ENCODE measurements at places on chromosomes 11 and 22.

DNA sequence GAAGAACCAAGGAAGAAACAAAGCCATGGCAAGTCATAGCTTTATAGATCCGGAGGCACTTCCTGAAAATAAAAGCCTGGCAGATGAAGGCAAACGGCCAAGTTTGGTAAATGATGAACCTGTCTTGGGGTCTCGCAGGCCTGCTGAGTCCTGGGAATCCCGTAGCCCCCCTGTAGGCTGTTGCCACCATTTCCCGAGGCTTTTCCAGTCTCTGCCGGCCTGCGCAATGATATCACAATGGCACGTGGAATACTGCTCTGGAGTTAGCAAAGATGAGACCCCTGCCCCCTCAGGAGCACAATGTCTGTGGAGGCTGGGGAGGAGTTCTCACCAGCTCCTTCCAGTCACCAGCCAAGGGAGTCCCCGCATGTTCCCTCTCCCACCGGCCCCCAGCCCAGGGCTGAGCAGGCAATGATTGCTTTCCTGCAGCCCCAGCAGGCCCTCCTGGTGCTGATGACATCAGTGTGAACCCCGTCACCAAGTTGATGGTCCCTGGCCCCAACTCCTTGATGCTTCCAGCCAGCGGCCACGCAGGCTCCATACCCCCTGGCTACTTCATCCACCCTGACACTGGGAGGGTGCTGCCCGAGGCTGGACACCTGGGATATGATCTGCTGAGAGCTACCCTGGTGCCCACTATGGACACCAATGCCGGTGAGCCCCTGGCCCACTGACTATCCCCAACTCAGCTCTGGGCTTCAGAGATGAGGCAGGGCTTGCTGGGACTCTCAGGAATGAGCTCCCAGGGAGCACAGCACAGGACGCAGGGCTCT is 55.9 kb downstream of the BTG4 start:
- DNase-seq, result no peak

DNA sequence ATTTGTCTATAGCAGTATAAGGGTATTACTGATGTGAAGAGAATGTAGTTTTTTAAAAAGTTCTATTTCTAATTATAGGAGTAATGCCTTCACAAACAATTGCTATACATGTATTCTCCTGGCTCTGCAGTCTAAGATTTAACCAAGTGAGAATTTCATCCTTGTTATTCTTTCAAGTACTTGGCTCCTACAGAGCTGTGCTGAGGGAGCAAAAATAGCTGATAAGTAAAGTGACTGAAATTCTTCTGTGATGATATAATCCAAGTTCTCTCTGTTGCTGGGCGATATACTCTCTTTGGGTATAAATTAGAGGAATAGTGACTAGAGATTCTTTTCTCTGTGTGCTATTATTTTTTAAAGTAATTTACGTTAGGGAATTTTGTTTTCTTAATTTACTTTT is 68.0 kb downstream of the PGR start:
- no peak for DNase-seq

DNA sequence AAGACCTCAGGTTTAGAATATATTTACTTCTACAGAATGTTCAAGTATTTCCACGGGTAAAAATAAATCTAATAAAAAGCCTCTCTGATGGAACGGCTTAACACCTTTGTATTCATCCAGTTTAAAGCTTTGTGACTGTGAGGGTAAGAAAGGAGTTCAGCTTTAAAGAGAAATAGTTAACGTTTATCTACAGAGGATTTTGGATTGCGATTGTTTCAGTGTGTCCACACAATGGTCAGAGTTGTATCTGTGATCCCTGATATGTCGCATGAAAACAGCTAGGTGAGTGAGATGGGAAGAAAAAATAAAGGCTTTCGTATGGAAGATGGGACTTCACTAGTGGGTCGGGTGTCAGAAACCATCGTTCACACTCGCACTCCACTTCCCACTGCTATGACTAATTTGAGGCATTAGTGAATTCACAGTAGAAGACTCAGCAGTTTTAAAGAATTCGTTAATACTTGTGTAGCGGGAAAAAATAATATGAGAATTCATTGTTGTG is 1.6 kb downstream of the APLP2 start:
- DNase-seq, result no peak

DNA sequence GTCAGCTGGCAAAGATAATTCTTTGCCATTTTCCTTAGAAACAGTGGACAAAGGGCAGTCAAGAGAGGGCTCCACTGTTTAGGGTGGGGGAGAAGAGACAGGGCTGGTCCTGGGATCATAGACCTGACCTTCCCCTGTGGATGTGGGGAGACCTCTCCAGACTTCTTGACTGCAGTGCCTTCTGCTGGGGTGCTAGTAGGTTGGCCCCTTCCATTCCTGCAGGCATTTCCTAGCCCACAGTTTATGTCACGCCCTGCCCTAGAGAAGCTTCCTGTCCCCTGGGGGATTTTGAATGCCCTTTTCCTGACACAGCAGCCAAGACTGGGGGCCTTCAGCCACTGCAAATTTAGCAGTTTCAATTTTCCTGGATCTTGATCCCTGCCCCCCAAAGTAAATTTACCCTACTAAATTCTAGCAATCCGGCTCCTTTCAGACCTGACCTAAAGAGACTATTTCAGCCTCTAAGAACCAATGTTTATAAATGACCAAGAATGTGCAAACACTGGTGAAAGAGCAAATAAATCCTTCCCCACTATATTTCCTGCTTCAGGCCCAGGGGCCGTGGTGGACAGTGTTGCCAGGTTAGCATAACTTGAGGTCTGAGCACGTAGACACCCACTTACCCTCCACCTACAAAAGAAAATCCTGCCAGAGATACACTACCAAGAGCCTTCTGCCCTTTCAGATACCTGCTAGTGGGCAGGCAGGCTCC is 58.4 kb downstream of the PPFIBP2 start:
- no peak for DNase-seq

- peak; percentile 40 for DNase-seq
Measured at GRCh38 chr22:30754971-30755758, 60.5 kb downstream of the OSBP2 start.

DNA sequence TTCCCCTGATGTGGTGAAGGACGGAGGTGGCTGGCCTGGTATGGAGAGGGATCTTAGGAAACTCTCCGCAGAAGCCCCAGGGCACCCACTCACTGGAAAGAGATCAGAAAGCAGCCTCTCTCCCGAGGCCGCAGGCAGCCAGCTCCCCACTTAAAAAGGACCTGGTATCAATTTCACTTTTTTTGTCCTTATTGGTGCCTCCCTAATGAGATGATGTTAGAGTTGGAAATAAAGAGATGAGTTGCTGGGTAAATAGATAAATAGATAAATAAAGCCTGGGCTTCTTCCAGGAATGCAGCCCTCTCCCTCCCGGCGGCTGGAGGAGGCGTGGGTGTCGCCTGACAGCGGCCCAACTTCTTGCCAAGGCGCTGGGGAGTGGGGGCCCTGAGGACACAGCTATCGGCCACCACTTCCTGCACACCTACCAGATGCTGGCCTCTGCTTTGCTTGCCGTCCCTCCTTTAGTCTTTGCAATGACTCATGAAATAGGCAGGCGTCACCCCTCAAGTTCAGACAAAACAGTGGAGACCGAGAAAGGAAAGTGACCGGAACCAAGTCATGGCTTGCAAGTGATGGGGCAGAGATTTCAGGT is 42.9 kb downstream of the LINC01488 start:
- no peak for DNase-seq

GRCh38 chr11:10294290-10294953 is 403 bp upstream of the SBF2 start:
- DNase-seq, result peak; percentile 23

DNA sequence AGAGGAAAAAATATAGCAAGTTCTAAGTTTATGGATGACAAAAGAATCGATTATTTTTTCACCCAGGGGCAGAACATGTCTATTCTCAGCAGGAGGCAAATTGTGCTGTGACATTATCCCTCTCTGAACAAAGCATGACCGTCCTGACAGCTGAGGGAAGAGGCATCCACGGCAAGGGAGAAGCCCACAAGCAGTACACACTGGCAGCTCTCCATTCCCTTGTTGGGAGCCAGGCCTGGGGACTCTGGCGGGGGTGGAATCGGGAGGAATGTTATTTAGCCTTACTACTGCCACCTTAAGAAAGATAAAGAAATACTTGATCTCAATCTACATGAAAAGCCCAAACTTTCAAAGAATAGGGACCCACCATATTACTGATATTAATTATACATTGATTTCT is 3.4 kb downstream of the KIRREL3 start:
- DNase-seq, result no peak

DNA sequence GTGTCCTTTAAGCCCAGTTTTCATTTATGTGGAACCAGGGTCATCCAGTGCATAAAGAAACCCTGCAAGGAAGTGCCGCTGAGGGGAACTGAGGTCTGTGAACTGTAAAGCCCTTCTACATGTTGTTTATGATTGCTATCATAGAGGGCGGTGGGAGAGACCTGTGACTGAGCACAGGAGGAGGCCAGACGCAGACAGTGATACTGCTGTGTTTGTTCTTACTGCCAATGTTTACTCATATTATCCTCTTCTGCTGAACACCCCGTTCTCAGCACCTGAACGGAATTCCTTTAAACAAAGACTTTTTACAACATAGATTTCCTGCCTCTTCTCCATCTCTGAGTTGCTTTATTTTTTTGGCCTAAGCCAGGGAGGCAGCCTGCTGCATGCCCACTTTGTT is 967 bp upstream of the GALNT18 start:
- DNase-seq, result no peak

DNA sequence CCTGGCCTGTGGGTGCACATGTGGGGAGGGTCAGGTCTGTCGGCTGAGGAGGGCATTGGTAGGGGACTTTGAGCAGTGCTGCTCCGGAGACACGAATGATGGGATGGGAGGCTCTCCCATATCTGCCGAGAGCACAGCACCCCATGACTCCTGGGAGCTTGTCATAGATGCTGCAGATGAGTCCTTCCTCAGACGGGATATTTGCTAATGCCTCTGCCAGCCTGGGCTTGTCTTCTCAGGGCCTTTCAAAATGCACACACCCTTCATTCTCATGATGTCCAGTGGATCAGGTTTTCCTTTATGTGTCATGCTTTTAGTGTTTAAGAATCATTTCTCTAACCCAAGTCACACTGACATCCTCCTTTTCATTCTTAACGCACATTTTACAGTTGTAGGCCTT is 8.1 kb upstream of the RNH1 start:
- DNase-seq, result no peak

DNA sequence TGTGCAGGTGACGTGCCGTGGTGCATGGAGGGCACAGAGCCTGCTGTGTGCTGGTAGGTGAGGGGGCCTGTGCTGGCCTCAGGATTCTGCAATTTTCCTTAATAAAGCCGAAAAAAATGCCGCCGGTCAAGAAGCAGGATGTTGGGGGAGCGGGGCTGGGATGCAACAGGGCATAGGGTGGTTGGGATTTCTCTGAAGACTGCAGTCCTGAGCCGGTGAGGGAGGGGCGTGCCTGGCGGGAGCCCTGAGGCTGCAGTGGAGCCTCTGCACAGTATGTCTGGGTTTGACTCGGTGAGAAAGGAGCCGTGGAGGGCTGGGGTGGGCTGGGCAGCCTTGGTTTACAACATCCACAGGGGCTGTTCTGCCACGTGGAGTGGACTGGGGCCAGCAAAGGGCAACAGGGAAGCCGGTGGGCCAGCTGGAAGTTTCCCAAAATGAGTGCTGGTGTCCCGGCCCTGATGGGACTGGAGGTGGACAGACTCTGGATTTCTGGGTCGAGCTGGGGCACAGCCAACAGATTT is 1.3 kb downstream of the CDHR5 start:
- DNase-seq, result no peak

DNA sequence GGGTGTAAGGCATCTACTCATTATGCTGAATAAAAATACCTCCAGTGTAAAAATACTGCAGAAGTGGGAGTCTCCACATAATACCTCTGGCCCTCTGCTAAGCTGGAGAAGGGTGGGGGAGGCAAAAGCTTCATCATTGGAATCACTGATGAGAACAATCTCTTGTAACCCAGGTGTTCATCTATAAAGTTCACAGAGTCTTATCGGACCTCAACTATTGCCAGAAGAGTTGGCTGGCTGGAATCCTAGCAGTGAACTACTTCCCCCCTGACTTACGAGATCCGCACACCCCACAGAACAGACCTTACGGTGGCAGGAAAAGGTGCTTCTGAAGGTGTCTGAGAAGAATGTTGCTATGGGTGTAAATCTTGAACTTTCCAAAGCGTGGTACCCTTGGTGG is 2.5 kb downstream of the OR8D1 start:
- DNase-seq, result no peak

- no peak for DNase-seq
Measured at GRCh38 chr11:5505363-5506048, 4.3 kb downstream of the UBQLN3 start.

DNA sequence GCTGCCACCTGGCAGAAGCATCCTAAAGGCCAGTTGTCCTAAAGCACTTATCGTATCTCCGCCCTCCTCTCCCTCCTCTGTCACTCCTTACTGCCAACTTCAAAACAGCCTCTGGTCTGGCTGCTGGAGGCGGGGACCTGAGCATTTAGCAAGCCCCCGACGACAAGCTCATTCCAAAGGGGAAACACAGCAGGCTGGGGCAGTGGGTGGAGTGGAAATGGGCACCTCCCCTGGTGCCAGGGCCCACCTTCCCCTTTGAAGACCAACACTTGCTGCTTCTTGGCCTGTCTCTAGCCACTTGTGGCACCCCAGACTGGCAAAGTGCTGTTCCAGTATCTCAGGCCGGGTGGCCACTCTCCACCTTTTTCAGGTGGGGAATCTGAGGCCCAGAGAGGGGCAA is 3.6 kb downstream of the MAP3K11 start:
- no peak for DNase-seq

DNA sequence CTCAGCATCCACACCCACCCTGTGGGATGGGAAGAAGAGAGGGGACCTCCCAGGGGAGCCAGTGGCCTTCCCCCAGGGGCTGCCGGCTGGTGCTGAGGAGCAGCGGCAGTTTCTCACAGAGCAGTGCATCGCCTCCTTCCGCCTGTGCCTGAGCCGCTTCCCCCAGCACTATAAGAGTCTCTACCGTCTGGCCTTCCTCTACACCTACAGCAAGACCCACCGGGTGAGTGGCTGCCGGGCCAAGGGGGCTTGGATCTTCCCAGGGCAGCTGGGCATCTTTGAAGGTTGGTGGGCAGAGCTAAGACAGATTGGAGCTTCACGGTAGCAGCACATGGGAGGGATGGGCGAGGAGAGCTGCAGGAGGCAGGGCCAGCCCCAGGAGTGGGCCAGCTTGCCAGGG is 61.8 kb upstream of the SUSD2 start:
- DNase-seq, result no peak

DNA sequence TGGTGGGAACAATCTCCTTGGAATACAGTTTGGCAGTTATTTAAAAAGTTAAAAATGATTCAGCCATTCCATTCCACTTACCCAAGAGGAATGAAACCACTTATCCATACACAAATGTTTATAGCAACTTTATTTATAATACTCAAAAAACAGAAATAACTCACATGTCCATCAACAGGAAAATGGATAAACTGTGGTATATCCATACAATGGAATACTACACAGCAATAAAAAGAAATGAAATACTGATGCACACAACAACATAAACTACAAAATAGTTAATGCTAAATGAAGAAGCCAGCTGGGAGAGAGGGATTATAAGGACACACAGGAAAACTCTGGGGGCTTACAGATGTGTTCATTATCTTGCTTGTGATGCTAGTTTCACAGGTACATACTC is 64.7 kb downstream of the FCHSD2 start:
- DNase-seq, result no peak

DNA sequence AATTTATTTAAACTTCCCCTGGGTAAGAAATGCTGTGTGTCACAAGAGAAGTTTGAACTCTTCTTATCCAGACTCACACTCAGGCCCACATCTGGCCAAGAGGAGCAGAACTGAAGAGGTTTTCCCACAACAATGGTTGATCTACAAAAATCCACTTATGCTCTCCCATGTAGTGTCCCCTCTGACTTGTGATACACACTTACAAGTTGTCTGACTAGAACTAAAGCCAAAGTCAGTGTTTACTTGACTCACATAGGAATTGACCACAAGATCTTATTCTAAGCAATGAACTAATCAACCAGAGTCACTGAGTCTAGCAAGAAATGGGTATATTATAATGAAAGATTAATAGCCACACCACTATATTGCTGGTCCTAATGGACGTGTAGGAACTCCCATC is 133.0 kb downstream of the ATG16L2 start:
- no peak for DNase-seq
